ENCODE measurements at places on chromosomes 13 and 19.

GRCh38 chr13:113417008-113417751, 36.1 kb downstream of the ADPRHL1 start:
- DNase-seq, result no peak

DNA sequence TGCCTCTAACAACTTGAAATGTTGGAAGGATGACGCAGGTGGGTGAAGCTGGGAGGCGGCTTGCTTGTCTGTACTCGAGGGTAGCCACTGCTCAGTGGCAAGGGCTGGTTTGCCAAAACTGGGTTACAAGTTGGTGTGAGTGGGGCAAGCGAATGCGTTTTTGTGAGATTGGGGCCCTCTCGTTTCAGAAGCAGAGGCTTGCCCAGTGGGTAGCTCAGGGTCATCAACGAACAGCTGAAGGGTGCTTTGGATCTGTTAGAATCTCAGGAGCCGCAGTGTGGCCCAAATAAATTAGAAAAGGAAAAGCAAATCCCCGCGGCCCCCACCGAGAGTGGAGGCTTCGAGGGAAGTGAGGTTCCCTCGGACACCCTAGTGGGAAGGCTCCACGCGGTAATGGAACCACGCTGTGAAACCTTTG, 7.3 kb downstream of the ATP4B start:
- no peak for DNase-seq

GRCh38 chr13:50283017-50283416, 267.8 kb downstream of the KCNRG start:
- no peak for DNase-seq

DNA sequence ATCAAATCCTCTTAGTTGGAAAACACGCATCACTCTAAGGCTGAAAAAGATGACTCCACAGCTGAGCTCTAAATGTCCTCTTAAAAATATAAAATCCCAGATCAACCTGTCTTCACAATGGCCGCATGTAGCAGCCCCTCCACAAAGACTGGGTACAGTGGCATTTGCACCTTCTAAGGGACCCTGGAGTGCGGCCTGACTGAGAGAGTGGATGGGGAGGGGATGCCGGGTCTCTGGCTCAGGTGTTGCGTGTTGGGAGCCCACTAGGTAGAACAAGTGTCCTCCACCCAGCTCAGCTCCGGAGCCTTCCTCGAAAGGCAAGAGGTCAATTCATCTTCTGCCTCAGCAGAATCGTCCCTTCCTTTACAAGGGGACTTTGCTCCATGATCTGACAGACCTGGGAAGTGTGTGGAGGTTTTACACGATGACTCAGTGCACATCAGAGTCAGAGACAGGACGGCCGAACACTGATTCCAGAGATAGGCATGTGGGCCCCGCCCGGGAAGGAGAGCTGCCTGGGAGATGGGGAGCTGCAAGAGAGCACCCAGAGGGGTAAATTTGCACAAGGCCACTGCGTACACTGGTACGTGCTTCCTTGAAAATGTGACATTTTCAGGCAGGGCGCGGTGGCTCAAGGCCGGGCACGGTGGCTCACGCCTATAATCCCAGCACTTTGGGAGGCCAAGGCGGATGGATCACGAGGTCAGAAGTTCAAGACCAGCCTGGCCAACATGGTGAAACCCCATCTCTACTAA, 23.5 kb upstream of the SLC15A1 start:
- DNase-seq, result no peak

DNA sequence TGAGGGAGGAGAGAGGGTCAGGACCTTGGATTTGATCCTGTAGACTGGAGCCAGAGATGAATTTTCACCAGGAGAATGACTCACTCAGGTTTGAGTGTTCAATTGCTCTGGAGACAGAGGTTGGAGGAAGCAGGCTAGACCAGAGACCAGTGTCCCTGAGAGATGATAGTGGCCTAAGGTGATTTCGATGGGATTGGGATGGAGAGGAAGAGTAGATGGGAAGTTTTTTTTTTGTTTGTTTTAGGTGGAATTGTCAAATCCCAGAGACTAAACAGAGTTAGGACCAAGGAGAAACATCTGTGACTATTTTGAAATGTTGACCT, 2.3 kb downstream of the CEBPG start:
- no peak for DNase-seq

DNA sequence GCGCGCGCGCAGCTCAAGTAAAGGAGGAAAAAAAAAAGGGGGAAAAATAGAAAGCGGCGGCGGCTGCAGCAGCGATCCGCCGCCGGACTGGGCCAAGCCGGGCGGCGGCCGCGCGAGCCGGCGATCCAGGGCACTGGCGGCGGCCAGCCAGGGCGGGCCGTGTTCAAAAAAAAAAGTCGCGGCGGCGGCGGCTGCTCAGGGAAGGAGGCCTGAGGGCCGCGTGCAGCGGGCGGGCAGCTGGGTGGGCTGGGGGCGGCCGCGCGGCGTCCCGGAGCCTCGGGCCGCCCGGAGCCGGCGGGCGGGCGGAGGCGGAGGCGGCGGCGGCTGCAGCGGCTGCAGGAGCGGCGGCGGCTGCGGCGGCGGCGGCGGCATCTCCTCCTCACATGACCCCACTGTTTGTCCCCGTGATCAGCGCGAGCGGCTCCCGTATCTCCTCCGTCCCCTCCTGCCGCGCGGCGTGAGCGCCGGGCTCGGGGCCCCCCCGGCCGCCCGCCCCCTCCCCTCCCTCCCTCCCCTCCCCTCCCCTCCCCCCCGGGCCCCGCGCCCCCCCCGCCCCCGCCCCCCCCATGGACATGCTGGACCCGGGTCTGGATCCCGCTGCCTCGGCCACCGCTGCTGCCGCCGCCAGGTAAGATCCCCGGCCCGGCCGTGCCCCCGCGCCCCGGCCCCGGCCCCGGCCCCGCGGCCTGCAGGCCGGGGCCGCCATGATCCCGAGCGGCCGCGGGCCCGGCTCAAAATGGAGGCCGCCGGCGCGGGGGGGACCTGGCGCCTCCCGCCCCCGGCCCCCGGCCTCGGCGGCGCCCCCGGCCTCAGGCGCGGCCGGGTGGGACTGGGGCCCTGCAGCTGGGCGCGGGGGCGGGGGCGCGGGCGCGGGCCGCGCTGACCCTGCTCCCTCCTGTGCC, at the start of gene USF2:
Gene USF2, plus strand, starts transcription at position 427 of the 902 bp plus-strand sequence. Its CDS starts 140 bp downstream, at position 567.
- DNase-seq, result peak; percentile 61

DNA sequence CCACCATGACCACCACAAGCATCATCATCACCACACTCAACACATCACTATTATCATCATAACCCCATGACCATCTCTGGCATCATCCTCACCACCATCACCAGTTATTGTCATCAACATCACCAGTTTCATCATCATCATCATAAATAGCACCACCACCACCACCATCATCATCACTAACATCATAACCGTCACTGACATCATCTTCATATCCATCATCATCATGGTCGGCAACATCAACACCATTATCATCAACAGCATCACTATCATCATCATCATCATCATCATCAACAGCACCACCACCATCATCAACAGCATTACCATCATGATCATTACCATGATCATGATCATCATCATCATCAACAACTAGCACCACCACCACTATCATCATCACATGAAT, 67.2 kb downstream of the MBD3L1 start:
- no peak for DNase-seq

- no peak for DNase-seq
Measured at GRCh38 chr19:10748927-10749434, 31.1 kb downstream of the DNM2 start.

DNA sequence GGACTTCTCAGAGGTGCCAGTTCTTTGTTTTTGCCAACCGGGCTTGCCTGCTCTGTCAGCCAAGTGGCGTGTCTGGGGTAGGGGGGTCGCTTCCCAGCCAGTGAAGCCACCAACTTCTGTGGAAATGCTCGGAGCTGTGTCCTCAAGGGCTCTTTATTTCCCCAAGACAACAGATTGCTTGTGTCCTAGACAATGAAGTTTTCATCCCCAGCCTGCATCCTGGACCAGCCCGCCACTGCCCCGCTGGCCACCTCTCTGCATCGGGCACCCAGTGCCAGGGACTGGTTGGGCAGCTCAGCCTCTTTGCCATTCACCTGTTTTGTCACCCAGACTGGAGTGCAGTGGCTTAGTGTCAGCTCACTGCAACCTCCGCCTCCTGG, 3.7 kb downstream of the RAB11B start:
- no peak for DNase-seq

DNA sequence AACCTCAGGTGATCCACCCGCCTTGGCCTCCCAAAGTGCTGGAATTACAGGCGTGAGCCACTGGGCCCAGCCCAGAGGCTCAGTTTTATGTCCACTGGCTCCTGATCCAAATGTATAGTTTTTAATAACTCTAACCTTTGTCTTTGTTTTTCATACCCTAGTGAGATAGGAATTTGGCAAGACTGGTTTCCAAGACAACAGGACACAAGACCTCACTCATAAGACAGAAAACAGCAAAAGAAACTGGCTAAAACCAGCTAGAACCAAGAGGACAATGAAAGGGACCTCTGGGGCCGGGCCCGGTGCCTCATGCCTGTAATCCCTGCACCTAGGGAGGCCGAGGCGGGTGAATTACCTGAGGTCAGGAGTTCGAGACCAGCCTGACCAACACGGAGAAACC, 27.6 kb downstream of the CPT1C start:
- DNase-seq, result no peak

- no peak for DNase-seq
Measured at GRCh38 chr19:6707011-6707657, 13.3 kb downstream of the C3 start.

- DNase-seq, result no peak
Measured at GRCh38 chr13:77946522-77946921, 27.9 kb upstream of the EDNRB start.

DNA sequence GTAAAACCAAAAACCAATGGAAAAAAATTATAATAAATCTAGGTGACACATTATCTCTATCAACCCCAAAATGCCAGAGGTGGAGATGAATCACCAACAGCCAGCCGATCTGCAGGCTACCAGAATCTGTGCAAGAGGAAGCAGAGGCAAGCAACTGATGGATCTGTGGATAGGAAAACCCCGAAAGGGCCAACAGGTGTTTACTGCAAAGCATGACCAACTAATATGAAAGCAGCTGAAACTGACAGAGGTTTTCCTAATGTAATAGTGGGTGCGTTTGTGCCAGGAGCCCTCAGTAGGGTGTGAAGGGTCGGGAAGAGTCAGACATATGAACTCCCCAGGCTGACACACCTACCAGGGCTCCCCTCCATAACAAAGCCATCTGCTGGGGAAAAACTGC, 554.6 kb downstream of the RFC3 start:
- DNase-seq, result no peak

GRCh38 chr19:35216016-35216832, 12.3 kb downstream of the FAM187B start:
- DNase-seq, result no peak

DNA sequence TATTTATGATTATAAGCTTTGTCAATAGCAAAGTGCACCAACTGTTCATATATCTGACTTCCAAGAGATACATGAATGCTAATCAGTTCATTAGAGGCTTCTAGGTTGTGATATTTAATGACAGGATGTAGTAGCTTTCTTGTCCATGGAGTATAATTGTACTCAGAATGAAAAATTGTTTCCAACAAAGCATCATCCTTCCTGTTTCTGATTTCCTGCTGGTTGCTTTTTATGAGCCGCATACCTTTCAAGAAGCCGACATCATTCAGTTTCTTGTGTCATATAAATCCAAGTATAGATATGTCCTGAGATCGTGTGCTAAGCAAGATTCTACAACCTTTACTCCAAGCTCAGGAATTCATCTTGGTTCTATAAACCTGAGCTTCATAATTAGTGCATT, 326.6 kb downstream of the DIAPH3 start:
- no peak for DNase-seq

DNA sequence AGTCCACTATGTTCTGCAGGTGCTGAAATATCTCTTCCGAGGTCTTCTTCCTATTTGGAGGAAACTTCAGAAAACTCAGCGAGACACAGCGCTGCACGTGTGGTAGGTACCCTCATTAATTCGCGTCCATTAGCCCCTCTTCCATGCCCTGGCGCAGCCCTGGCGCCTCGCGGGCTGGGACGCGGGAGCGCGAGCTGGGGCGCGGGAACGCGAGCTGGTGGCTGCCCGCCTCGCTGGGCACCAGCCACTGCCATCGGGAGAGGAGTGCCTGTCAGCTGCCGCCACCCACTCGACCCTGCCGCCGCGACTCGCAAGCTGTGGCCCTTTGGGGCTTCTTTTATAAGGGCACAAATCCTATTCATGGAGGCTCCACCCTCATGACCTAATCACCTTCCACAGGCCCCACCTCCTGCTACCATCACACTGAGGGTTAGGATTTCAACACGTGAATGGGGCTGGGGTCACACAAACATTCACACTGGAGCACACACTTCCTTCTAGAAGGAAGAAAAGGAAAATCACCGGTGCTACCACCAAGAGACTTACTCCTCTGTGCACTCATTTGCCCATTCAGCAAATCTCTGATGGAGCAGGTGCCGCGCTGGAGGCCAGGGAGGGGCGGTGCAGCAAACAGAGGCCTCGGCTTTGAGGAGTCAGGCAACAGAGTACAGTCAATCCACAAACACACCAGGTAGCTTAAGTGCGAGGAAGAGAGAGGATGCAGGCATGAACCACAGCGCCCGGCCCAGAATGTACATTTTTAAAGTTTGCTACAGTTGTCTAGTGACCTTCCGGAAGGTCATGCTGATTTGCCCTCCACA, 43.0 kb upstream of the LATS2 start:
- no peak for DNase-seq

Measured in CD4-positive, alpha-beta T cell treated with Interleukin-2 at 100 ng/mL for 4 hours (primary cell).